ENCODE measurements at places on chromosomes 16 and 17.

DNA sequence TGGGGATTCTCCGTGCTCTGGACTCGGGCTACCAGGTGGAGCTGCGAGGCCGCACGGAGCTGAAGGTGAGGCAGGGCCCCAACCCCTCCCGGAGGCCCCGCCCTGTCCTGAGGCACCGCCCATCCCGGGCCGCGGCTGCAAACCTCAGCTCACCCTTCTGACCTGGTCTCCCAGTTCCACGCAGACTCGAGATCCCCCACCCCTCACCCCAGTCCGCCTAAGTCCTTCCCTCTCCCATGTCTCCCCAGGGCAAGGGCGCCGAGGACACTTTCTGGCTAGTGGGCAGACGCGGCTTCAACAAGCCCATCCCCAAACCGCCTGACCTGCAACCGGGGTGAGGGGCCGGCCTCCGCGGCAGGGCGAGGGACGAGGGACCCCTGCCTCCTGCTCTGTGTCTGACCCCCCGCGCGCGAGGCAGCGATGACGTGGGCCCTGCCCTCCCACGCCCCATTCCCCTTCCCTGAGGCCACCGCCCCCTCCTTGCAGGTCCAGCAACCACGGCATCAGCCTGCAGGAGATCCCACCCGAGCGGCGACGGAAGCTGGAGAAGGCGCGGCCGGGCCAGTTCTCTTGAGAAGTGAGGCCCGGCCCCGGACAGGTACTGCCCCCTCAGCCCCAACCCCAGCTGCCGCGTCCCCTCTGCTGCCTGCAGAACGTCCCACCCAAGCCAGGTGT is 13.7 kb downstream of the GUCY2D start:
- no peak for DNase-seq

DNA sequence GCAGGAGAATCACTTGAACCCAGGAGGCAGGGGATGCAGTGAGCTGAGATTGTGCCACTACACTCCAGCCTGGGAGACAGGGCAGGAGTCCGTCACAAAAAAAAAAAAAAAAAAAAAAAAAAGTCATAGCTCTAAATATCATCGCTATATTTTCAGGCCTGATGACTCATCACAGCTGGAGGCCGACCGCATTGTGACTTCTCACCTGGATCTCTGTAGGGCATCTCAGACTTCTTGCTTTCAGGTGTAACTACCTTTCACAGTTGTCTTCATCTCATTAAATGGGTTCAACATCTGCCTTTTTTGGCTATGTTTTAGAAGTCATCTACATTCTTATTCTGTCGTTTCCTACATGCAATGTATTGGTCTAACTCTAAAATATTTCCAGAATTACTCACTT is 353.1 kb upstream of the MON1B start:
- no peak for DNase-seq

DNA sequence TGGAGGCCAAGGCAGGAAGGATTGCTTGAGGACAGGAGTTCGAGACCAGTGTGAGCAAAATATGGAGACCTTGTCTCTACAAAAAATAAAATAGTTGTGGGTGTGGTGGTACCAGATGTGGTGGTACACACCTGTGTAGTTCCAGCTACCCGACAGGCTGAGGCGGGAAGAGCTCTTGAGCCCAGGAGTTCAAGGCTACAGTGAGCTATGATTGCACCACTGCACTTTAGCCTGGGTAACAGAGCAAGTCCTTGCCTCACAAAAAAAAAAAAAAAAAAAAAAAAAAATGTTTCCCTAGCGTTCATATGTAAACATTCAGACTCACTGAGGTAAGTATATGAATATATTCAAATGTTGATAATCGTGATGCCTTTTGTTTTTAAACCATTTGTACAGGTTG is 39.5 kb downstream of the CLUH start:
- no peak for DNase-seq

DNA sequence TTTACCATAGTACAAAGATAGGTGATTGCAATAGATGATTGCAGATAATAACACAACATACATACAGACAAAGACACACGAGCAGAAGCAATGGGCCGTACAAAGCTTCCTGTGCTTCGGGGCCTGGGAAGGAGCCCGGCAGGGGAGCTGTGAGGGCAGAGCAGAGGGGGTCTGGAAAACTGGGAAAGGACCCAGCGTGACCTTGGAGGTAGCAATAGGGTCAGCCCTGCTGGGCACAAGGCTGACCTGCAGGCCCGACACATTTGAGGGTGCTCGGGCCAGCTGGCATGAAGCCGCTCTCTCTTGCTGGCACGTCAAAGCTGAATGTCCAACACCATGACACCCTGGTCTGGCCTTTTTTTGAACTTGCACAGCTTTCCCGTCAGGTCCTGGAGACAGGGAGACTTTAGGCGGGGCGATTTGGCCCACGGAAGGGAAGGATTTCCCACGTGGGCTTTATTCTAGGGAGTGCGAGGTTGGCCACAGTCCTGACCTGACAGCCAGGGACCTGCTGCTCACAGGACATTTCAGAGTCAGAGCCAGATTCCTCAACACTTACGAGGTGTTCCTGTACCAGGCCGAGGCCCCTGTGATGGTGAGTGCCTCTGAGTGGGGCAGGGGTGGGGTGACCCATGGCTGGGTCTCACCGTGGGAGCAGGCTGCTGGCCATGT is 83.2 kb downstream of the NTN1 start:
- DNase-seq = no peak

DNA sequence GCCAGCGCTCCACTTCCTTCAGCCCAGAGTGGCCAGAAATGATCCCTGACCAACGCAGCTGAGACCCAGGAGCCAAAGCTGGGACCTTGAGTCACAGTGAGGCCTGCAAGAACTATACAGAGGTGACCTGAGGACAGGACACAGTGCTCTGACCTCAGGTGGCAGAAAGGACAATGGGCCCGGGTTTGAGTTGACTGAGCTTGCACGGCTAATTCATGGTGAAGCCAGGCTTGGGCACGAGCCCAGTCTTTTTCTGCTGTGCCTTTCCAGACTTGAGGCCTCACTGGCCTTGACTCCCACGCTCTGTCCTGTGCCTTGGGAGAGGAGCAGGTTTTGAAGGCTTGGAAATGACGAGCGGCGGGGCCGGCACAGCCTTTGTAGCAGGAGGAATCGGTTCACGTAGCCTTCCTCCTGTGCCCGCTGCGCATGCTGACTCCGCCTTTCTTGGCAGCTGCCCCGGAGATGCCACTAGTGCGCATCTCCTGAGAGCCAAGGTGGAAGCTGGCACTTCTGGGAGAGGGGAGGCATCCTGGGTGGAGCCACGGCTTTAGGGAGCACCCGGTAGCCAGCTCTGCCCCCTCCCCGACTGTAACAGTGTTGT is 34.9 kb downstream of the NDEL1 start:
- DNase-seq = no peak

- DNase-seq = no peak
These were observed 402.4 kb downstream of the ZFHX3 start for GRCh38 chr16:72645538-72645937.

- DNase-seq = no peak
These were observed 66.7 kb downstream of the TANGO6 start for GRCh38 chr16:68910051-68910450.

GRCh38 chr17:16354585-16354984 is 1.3 kb upstream of the CENPV start:
- DNase-seq = no peak

GRCh38 chr17:8894202-8894671 is 26.8 kb upstream of the PIK3R6 start:
- no peak for DNase-seq

- DNase-seq = no peak
These were observed 47.5 kb downstream of the CNOT1 start for GRCh38 chr16:58582133-58582532.

DNA sequence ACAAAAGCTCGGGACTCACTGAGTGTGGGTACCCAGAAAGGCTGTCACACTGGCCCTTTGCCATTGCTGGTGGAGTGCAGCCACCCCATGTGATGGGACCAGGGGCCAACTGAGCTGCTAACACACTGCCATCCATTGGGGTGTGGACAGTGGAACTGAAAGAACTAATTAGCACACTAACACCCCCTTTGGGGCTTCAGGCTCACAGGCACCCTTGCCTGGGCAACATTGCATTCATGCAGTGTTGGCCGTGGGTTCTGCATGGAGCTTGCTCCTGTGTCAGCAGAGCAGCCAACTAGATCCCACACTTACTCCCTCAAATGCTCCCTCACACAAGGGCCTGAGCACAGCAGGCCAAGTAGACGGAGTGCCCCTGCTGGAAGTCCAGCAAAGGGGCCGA is 476.0 kb upstream of the ASIC2 start:
- DNase-seq = no peak

DNA sequence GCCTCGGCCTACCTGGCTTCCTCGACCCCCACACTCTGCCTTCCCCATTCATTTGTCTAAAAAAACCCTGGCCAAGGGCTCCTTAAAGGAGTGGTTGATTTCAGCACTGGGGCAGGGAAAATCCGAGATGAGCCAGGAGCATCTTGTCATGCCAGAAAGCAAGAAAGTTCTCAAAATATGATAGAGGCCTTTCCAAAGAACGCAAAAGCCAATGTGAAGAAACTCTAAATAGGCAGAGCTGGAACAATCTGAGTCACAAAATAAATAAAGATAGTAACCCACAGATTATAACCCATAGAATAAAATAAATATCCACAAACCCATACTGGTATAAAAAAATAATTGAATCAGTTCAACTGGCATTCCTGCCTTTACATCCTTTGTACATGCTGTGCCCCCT is 192.3 kb upstream of the SALL1 start:
- DNase-seq = no peak

DNA sequence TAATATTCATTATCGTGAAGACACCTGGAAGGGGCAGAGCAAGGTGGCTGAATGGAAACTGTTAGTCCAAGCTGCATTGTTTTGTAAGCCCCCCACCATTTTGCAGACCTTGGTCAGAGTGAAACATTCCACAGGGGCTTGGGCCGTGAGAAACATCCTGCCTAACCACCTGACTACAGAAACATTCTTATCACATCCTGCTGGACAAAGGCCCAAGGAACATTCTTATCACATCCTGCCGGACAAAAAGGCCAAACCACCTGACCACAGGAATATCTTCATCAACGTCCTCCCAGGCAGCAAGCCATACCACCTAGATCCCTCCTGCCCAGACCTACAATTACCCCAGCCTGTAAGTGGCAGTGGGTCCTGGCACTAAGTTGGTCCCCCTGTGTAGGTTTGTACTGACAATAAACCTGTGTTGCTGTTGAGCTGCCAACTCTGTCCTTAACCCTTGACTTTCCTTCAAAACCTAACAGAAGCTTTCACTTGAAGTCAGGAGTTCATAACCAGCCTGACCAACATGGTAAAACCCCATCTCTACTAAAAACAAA is 19.6 kb downstream of the ATF7IP2 start:
- DNase-seq = no peak

DNA sequence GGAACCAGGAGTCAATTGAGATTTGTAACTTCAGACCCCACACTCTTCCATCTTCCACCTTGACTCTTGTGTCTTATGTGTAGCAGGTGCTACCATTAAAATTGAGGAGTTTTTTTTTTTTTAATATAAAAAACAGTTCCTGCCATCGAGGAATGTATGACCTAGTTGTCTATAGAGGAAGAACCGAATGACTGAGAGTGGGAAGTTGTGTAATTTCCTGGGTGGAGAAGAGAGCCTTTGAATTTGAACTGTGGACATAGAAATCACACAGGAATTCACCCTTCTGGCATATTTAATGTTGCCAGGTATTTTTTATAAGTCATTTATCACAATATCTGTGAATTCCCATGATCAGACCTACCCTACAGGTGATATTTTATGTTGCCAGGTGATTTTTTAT is 22.0 kb downstream of the SP2 start:
- DNase-seq = no peak

GRCh38 chr17:57560319-57560705 is 184.8 kb downstream of the CCDC182 start:
- no peak for DNase-seq

DNA sequence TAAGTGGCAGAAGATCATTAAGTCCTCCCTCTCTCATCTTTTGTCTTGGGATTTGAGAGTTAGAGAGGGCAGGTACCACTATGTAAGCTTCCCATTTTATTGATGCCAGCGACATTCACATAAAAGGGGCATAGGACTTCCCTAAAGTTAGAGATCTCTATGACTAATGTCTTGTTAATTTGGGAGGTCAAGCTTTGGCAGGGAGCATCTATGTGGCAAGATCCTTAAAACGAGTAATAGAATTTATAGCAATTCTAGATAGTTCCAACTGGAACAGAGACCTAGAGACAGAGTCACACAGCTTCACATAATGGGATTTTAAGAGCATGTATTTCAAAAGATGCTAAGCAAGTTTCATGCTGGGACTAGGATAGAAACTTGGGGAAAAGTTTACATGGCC is 308.0 kb downstream of the MAP2K6 start:
- no peak for DNase-seq

DNA sequence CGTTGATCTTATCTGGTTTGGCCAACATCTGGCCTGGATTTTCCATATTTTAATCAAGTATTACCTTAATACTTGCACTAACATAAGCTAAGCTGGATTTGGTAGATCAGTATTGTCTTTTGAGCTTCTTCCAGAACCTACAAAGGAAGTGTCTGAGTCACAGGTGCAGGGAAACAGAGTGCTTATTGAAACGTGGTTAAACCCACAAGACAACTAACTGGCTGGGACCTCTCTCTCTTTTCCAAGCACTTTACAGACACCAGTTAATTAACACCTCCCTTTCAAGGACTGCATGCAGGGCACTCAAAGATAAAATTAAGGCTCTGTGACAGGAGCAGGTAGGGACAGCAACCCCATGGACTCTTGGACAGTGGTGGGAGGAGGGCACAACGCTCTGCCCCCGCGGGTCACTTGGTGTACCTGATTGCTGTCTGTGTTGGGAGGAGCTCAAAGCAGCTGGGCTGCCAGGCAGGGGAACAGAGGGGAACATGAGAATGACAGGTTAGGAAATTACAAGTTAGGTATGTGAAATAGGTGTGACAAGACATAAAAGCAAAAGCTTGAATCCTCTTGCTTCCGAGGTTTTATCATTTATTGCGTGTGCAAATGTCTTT is 133.7 kb upstream of the MON1B start:
- DNase-seq = no peak

- DNase-seq = no peak
These were observed 541 bp downstream of the ACACA start for GRCh38 chr17:37405955-37406634.

- no peak for DNase-seq
These were observed 87.8 kb upstream of the CORO6 start for GRCh38 chr17:29710520-29710884.

DNA sequence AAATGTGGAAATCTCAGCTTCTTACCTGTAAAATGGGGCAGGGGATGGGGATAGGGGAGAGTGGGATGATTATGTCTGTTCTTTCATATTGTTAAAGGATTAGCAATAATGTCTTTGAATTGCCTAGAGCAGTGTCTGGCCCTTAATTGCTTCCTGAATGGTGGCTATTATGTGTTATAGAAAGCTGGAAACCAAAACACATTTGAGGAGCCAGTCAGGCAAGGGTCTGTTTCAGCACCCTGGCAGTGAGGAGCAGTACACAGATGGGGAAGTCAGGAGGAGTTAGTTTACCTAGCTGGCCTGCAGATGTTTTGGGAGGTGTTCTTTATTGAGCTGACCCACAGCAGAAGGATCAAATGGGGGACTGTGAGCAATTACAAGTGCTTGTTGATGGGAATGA is 63.0 kb downstream of the NUP93 start:
- no peak for DNase-seq

All from SIG-M5 (cell line).